NCI-H2029 (cell line): ENCODE measurements at places on chromosomes 2 and 18.

GRCh38 chr18:35099911-35100310 lies 58.7 kb downstream of the MAPRE2 start:
- DNase-seq, result no peak

- no peak for DNase-seq
These were observed 2.1 kb downstream of the COL6A3 start for GRCh38 chr2:237411683-237412423.

- no peak for DNase-seq
These were observed 184.1 kb upstream of the HS6ST1 start for GRCh38 chr2:128502638-128503246.

- no peak for DNase-seq
These were observed 46.8 kb upstream of the TBR1 start for GRCh38 chr2:161369311-161369710.

GRCh38 chr2:82391386-82391785 lies 2067.7 kb downstream of the SUCLG1 start:
- DNase-seq, result no peak

DNA sequence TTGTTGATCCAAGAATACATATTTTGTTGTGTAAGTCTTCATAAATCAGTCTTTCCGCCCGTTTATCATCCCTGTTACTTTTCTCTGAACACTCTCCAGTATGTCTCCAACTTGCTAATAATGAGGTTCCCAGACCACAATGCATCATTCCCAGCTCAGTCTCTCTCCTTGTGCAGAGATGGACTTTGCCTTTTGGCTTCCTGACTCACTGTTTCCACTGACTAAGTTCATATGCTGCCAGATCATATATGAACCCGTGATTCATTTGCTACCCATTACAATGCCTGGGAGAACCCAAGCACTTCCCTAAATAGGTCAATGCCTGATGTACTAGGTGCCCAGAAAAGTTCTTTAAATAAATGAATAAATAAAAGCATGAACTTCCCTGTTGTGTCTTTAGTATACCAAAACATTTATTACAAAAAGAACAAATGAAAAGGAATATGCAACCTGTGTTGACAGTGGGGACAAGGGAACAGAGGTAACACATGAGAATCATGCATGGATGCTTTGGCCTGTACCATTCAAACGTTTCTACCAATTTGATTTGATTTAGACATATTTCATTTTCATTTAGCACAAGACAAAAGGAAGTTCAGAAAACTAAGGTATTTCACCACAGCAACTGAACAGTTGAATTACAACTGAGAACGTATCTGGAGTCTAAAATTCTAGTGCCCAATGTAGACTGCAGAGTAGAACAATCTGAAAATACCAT lies 215.4 kb upstream of the HNRNPA3 start:
- DNase-seq, result no peak
